ENCODE measurements at places on chromosomes 5 and 9.

DNA sequence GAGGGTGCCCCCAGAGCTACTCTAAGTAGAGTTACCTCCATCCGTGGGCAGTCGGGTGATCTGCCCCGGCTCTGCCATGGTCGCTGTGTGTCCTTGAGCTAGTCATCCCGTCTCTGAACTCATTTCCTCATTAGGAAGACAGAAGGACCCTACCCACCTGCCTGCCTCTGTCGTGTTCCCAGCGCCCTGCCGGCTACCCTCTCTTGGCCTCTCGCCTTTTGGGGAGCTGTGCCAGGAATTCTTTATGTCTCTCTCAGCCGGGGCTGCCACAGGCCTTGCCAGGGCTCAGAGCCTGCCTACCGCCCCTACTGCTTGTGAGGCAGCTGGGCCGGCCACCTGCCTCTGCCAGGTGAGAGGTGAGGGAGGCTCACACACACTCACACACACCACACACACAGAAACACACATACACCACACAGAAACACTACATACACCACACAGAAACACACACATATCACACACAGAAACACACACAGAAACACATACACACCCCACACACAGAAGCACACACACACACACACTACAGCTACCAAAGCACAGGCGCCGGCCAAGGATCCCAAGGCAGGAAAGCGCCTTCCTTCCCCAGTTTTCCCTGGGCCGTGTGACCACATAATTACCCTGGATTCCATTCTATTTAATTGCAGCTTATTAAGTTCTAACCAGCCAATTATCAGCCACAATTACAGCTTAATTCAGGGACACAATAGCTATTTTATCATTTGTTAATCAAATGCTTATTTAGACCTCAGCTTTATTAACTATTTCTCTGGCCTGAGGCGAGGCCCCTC, 41.7 kb downstream of the UNC5A start:
- DNase-seq, result no peak

DNA sequence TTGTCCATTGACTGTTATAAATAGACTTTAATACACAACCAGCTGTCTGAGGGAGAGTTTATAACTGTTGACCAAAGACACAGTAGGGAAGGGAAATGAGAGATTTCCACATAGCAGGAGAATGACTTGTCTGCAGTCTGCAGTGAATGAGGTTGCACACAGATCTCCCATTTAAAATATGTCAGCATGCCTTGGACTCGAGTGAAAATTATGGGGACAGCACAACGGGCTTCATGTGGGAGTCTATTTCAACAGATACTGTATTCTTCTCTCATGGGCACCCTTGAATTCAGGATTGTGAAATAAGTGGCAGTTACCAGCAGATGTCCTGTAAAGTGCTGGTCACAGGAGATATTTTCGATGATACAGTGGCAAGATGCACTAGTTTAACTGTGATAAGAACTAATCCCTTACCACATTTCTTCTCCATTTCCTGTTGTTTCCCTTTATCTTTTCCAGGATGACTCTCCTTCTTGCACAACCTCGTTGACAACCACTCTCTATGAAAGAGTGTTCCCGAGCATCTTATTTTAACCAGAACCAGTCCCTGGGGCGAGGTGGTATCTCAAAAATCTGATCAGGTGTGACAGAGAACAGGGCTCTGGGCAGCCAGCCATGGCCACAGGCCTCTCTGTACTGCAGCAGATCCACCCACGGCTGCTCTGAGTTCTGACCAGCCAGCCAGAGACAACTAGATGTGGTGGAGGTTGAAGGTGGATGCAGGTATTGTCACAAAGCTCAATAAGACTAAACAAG, 51.5 kb upstream of the MAP3K1 start:
- DNase-seq, result no peak

DNA sequence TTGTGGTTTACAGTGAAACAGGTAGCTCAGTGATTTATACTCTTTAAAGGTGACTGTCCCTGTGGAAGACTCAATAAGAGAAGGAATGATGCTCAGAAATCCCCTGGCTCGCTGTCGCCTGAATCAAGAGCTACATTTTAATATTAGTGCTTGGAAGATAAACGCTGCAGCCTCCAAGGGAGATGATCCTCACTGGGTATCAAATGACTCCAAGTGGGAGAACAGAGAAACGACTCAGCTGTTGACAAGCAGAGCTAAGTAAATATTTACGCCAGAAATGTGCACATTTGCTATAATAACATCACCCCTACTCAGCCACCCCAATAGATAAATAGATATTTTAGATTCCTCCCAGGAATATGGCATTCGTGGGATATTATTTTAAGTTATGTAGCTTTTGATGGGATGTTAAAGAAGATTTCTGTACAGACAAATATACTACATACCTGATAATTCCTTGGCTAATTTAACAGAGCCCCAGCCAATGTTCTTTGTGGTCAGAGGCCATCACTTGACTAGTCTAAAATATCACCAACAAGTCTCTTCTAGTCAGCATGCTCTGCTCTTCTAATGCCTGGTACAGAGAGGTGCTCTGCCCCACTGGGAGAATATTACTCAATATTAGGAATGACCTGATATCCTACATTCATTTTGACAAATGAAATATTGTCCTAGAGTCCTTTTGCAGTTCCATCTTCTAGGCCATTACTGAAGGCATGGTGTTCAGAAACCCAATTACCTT, 18.3 kb upstream of the CCDC192 start:
- DNase-seq, result no peak

DNA sequence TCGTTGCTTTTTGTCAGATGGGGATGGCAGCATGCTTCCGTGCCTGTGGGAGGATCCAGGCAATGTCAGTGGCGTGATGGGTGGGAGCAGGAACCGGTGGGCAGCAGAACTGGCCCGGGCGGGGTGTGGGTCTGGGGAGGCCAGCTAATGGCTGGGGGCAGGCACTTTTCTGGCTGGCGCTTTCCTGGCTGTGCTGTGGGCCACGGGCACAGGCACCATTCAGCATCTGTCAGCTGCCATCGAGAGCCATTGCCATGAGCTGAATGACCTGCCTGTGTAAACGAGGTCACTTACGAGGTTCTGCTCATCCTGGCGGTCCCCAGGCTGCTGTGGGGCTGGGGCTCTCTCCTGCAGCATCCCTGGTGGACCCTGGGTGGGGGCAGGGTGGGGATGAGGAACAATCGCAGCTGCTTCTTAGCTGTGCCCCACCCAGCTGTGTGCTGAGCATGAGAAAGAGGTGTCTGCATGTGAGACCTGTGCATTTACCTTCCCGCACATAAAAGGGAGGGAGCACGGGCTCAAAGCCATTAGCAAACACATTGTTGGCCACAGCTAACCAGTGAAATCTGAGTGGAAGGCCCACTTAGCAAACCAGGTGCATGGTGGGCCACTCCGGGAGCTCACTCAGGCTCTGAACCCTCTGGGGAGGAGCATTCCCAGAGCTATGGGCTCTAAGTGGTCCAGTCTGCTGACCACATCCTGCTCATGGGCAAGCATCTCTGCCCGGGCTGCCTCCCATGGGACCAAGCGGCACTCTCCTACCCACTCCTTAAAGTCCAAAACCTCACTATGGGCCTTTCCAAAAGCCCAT, 41.3 kb upstream of the OLFM1 start:
- no peak for DNase-seq

- no peak for DNase-seq
These were observed 517.5 kb downstream of the AGTPBP1 start for GRCh38 chr9:85224301-85224700.

DNA sequence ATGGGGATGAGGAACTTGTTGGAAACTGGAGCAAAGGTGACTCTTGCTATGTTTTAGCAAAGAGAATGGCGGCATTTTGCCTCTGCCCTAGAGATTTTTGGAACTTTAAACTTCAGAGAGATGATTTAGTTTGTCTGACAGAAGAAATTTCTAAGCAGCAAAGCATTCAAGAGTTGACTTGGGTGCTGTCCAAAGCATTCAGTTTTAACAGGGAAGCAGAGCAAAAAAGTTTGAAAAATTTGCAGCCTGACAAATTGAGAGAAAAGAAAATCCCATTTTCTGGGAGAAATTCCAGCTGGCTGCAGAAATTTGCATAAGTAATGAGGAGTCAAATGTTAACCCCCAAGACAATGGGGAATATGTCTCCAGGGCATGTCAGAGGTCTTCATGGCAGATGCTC, 682.3 kb upstream of the ST8SIA4 start:
- DNase-seq, result no peak

DNA sequence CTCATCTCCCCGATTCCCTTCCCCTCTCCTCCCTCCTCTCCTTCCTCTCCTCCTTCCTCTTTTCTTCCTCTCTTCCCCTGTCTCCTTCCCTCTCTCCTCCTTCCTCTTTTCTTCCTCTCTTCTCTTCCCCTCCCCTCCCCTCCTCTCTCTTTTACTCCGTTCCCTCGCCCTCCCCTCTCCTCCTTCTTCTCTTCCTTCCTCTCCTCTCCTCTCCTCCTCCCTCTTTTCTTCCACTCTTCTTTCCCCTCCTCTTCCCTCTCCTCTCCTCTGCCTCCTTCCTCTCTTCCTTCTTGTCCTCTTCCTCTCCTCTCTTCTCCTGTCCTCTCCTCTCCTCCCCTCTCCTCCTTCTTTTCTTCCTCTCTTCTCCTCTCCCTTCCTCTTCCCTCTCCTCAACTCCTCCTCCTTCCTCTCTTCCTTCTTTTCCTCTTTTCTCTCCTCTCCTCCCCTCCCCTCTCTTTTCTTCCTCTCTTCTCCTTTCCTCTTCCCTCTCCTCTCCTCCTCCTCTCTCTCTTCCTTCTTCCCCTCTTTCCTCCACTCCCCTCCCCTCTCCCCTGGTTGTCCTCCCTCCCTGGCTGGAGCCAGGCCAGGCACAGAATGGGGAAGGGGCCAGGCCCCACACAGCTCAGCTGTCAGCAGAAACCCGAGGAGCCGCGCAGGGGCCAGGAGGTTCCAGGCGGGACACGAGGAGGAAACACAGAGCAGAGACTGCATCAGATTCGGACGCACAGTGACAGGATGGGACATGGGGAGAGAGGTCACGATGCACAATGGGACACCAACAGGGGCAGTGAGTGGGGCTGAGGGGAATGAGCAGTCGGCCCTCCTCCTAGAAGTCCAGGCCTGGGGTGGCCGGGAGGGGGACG, 48.0 kb downstream of the CAMK2A start:
- no peak for DNase-seq

GRCh38 chr5:155850370-155850769, 476.6 kb upstream of the SGCD start:
- no peak for DNase-seq

DNA sequence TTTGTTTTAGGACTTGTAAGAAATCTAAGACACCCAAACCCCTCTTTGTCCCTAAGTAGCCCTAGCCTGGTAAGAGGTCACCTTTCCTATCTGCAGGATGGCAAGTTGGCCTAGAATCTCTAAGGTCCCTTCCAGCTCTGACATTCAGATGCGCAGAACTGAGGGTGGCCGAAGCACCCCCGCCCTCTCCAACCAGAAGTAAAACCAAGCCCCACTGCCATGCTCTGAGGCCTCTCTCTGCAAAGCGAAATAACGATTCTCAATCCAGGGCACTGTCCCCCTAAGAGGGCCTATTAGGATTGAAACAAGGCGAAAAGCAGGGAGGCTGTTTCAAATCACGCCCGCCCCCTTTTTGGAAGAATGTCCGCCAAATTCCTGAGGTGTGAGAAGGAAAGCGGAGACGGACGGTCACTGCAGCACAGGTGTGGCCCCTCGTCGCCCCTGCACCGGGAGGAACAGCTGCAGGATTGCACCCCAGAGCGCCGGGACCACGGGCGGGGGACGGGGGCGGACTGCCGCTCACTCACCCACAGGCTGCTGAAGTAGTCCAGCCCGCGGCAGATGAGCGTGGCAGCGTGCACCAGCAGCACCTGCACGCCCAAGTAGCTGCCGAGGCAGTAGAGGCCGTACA, 824 bp downstream of the TMEM245 start:
- no peak for DNase-seq

DNA sequence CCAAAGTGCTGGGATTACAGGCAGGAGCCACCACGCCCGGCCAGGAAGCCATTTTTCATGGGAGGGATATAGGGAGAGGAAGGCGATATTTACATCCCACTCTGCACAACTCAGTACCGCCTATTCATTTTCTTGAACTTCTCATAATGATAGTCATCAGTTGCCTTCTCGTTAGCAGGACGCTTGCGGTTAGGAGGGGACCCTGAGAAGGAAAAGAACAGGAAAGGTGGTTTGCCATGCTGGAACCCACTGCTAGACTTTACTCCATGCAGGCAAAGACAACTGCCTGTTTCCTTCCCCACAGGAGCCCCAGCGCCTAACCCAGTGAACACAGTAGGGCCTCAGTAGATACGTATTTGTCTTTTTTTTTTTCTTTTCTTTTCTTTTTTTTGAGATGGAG, 4.1 kb upstream of the TOR1A start:
- no peak for DNase-seq

GRCh38 chr5:145500710-145501109, 334.4 kb downstream of the PRELID2 start:
- DNase-seq, result no peak

GRCh38 chr9:106467113-106467864, 395.7 kb upstream of the ZNF462 start:
- no peak for DNase-seq

DNA sequence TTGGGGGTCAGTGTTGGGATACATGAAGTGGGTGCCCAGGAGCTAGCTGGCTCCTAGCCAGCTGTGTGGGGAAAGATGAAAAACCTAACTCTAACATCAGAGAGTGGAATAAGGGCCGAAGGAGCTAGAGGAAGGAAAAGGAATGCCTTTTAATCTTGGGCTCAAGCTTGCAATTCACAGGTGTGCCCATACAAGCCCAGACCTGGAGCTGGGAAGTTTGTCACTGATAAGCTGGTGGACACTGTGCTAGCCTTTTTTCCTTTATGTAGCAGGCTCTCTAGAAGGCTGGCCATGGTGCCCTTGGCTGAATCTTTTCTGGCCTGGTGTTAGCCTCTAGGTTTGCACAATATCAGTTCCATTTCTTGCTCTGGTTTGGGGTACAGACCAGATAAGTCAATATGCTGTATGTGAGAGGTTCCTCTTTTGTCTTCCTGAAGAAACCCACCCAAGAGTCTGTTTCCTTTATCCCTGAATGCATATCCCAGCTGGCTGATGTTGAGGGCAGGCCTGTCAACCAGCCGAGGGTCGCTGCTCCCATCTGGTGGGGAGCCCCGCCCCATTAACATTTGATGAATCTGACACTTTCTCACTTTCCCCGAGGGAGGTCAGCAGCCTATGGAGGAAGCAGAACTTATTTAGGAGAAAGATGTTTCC, 92.4 kb upstream of the CXCL14 start:
- DNase-seq, result no peak

- DNase-seq, result no peak
These were observed 483.4 kb downstream of the PLK2 start for GRCh38 chr5:57976506-57976905.

GRCh38 chr5:978693-979092, 29.9 kb upstream of the NKD2 start:
- no peak for DNase-seq

DNA sequence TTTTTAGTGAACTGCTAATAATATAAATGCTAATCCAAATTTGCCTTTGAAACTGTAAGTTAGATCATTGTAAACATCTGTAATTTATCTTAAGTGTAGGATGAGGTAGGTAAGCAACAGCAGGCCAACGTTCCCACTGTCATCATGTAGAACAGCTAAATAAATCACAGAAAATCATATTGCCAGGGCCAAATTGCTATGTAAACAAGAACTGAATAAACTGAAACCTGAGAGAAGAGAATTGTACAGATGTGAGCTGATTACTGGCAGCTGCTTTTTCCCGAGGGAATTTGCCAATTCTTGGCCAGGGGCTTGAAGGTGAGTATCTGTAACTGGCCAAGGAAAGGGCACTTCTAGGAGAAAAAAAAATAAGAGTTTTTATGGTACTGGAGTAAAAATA, 97.6 kb downstream of the CDH10 start:
- DNase-seq, result no peak

GRCh38 chr5:8462565-8462964, 593.6 kb downstream of the MTRR start:
- DNase-seq, result no peak
